Iris pigment epithelial cell (primary cell): ENCODE measurements at places on chromosomes 6 and 20.

DNA sequence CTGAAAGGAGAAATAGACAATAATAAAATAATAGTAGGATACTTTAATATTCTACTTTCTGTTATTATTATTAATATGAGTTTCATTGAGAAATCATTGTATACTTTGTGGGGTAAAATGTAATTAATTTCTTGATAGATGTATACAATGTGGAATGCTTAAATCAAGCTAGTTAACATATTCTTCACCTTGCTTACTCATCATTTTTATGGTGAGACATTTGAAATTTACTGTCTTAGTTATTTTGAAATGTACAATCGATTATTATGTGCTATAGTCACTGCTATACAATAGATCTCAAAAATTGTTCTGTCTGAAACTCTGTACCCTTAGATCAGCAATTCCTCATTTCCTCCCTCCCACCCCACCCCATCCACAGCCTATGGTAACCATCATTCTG is 720.3 kb downstream of the RNF144B start:
- DNase-seq = no peak

- DNase-seq = peak; percentile 44
Measured at GRCh38 chr6:44338228-44339122, 4.0 kb upstream of the SPATS1 start.

- no peak for DNase-seq
Measured at GRCh38 chr6:26105842-26106241, 18.6 kb downstream of the HFE start.

DNA sequence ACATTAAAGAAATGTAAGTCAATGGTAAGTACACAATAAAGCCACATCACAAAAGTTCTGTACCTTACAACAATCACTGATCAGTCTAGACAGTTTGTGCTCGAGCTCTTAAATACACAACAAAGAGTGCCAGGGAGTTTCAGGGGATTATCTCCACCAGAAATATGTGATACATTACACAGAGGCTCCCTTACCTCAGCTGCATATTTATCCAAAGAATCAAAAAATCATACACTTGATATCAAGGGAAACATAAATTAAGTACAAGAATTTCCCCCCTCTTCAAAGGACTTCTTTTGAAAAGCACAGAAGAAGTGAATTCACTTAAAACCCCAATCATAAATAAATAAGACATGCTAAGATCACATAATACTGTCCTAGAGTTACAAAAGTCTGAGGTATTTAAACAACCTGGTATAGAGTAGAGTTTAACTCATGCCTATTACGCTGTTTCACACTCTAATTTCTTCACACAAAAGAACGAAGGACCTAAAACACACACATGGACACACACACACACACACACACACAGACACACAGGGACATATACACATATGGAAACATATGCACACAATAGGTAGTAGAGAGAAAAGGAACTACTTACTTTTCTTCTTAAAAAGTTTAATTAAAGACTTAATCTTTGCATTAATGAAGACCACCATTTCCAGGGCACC is 528 bp downstream of the NHSL1 start:
- DNase-seq = peak; percentile 77

DNA sequence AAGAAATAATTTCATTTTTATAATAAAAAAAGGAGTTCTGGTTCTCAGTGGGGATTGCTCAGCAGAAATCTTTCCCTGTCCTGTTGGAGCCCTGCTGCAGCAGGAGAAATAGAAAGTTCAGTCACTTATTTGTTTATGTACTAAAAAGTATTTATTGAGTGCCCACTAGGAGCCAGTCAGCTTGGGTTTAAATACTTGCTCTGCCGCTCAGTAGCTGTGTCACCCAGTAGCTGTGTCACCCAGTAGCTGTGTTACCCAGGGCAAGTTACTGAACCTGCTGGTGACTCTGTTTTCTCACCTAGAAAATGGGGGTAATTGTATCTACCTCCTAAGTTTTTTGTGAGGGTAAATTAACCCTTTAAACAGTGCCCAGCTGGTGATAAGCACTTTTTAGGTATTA is 32.9 kb downstream of the FOXF2 start:
- DNase-seq = no peak

DNA sequence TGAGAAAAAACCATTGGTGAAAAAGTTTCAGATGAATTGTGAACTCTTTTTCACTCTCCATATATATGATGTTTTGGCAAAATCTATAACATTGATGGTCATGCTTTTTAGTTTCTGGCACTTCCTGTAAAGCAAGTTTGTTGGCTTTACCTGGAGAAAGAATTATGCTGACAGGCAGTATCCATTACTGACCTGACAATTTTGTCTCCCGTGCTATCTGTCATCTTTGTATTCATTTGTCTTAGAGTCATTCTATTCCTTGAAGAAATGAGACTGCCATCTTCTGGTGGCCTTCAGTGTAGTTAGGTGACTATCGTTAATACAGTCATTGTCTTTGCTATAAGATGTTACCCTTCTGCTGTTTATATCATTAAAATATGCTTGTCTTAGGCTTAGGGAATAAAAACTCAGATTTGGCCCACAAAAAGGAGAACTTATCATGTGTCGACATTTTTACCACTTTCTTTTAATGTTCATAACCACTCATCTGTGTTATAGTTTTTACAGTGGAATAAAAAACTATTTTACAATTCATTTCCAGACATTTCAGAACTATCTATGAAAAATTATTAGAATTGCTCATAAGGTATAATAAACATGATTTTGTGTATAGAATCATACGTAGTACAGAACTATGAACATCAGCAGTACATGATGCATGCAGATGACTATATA is 707.0 kb downstream of the EPM2A start:
- peak; percentile 43 for DNase-seq

DNA sequence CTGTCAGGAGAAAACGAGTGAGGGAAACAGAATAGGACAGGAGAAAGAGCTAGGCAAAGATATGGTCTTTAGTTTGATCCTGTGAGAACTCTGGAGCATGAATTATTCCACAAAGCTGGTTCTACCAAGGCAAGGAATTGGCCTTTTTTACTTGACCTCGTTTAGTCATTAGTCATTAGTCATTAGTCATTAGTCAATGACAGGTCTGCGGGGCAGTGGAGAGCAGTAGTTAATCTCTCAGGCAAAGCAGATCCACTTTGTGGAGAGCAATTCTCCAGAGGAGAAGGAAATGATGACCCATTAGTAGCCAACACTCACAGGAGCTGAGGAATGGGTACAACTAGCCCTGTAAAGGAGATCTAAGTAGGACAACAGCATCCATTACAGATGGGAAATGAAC is 22.0 kb upstream of the ABCC10 start:
- peak; percentile 31 for DNase-seq

- DNase-seq = no peak
Measured at GRCh38 chr6:14467591-14467990, 350.0 kb downstream of the CD83 start.

DNA sequence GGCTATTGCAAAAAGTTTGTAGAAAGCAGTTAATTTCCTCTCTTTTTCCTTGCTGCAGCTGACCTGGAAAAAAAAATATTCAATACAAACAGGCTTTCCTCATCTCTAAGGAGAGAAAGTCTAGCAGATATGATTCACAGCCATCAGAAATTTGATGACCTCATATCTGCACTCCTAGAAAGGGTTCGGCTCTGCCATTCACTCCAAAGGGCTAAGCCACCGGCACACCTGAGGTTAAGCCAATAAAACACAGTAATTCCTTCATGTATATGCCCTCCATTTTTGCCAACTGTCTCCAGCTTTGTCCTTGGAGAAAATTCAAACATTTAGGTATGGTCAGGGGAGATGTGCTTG is 18.7 kb upstream of the LY86 start:
- no peak for DNase-seq

- peak; percentile 96 for DNase-seq
Measured at GRCh38 chr6:148746363-148747144, at the start of gene UST. TSS of gene UST (plus strand) at chr6:148747030. CDS start at chr6:148747431, 401 bp downstream.

GRCh38 chr6:159935065-159935464 is 33.8 kb upstream of the IGF2R start:
- peak; percentile 70 for DNase-seq
